Mesendoderm (in vitro differentiated cells): ENCODE measurements at places on chromosomes 12 and 14.

DNA sequence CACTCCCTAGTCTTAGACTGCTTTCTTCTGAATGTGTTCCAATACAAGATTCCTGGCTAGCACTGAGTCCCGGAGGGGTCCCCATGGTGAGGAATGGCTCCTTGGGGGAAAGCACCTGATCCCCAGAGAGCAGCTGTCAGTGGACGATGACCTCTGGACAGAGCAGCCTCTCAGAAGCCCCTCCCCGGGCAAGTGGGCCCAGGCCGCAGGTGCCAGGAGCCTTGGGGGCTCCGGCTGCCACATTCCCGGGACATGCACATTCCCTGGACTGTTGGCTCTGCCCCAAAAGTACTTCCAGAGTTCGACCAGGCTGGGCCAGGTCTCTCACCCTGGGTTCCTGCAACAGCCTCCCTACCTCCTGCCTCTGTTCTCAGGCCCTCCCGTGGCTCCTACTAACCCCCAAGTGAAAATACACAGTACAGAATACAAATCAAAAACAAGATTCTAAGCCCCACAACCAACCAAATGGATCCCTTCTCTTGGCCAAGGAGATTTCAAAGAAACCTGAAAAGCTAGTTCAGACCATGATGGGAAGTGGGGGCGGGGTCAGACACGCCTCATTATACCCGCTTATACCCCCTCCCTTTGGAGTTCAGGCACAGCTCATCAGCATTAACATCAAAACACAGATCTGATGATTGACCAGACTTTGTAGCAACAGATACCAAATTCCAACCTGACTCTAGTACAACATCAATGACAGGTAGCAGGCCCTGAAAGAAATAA lies 23.3 kb upstream of the BTBD6 start:
- H3K4me1 ChIP-seq = no peaks in the 10 kb centered on the region
- H3K4me3 ChIP-seq = no peak overlapping the region
- H3K27me3 ChIP-seq = no peaks in the 10 kb centered on the region
- DNase-seq = no peak
- H3K27ac ChIP-seq = no peak overlapping the region
- H3K36me3 ChIP-seq = peaks cover 1% of the 10 kb centered on the region

DNA sequence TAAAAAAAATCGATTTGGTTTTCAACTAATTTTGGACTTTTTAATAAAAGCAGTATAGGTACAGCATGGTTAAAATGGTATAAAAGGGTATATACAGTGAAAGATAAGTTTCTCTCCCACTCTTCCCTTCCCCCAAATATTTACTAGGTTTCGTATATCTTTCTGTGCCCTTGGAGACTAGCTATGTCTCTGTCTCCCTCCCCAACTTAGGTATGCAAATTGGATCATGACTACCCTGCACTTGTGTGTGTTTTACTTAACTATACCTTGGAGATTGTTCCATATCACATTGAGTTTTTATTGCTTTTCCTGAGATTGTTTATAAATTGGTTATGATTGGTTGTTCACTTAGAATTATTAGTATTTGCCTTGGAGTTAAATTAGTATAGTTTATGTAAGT lies 19.4 kb downstream of the AEBP2 start:
- H3K27me3 ChIP-seq = no peaks in the 10 kb centered on the region
- peaks cover 1% of the 10 kb centered on the region for H3K4me1 ChIP-seq
- no peaks in the 10 kb centered on the region for H3K36me3 ChIP-seq
- H3K27ac ChIP-seq = no peak overlapping the region
- no peak overlapping the region for H3K4me3 ChIP-seq

DNA sequence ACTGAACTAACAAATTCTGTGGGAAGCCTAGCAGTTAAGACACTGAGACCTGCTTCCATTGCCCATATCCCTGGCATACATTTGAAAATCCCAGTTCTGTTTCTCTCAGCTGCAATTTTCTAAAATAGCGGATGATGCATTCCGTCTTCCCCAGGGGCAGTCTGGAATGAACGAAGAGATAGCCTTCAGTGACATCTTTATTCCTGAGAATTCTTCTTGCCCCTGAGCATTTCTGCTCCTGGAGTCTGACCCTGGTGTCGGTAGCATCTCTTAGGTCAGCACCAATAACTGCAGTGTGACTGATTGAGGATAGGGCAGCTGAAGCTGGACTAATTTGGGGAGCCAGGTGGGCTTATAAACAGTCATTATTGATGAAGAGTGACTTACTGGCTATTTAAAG lies 552.5 kb downstream of the DIO2 start:
- no peak overlapping the region for H3K27ac ChIP-seq
- no peaks in the 10 kb centered on the region for H3K4me1 ChIP-seq
- no peaks in the 10 kb centered on the region for H3K27me3 ChIP-seq
- H3K4me3 ChIP-seq = no peak overlapping the region

- no peak overlapping the region for H3K27ac ChIP-seq
- no peak overlapping the region for H3K4me3 ChIP-seq
- peaks cover 9% of the 10 kb centered on the region for H3K4me1 ChIP-seq
- H3K36me3 ChIP-seq = no peaks in the 10 kb centered on the region
- no peaks in the 10 kb centered on the region for H3K27me3 ChIP-seq
Observed at GRCh38 chr14:100391724-100392123, 68.6 kb downstream of the SLC25A47 start.

DNA sequence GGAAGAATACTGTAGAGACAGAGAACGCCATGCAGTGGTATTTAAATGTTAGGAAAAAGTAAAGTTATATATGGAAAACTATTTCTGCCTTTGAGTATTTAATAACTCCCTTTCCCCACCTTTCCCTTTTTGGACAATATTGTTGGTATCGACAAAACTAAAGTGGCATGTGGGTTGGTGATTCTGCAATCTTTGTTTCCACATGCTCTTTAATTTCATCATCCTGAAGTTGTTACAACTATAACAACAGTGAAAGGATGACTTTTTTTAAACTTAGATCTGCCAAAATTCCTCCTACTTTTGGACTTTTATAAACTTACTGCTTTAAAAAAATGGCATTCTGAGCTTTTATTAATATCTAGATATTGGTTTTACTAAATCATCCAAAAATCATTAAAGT lies 25.3 kb downstream of the TTC8 start:
- no peaks in the 10 kb centered on the region for H3K27me3 ChIP-seq
- H3K4me1 ChIP-seq = no peaks in the 10 kb centered on the region

GRCh38 chr12:83665634-83666218 lies 979.0 kb downstream of the TMTC2 start:
- no peaks in the 10 kb centered on the region for H3K36me3 ChIP-seq
- no peak for DNase-seq
- H3K4me3 ChIP-seq = no peak overlapping the region
- no peaks in the 10 kb centered on the region for H3K4me1 ChIP-seq
- H3K27ac ChIP-seq = no peak overlapping the region
- no peaks in the 10 kb centered on the region for H3K27me3 ChIP-seq

DNA sequence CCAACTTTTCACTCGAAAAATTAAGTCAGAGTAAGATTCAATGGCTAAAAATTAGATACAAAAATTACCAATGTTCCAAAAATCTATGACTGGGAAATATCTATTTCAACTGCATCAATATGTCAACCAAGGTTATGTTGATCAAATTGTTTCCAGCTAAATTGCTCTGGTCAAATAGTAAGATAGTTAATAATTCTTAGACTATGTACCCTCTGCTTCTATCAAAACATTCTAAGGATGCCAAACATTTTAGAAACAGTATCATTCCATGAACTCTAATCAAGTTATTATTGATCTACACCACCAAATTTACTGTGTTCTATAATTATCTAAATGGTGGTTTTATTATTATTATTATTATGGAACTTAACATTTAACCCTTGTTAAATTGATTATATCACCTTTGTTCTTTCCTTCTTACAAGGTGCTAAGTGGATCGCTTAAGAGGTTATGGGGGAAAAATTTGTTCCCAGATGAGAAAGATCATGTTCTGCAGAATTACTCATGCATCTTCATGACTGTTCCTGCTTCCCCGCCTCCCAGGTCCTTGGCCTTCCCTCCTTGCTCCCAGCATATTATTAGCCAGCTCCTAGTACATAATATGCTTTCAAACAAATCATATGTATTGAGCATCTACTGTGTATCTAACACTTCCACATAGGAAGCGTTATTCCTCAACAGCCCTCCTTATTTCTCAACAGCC lies 240.5 kb upstream of the KRR1 start:
- H3K4me1 ChIP-seq = no peaks in the 10 kb centered on the region
- no peak overlapping the region for H3K27ac ChIP-seq
- H3K36me3 ChIP-seq = no peaks in the 10 kb centered on the region
- H3K27me3 ChIP-seq = no peaks in the 10 kb centered on the region

- H3K4me3 ChIP-seq = no peak overlapping the region
- H3K27ac ChIP-seq = no peak overlapping the region
- H3K4me1 ChIP-seq = no peaks in the 10 kb centered on the region
- H3K36me3 ChIP-seq = no peaks in the 10 kb centered on the region
- DNase-seq = no peak
Observed at GRCh38 chr12:59396519-59396918, 199.3 kb upstream of the SLC16A7 start.

DNA sequence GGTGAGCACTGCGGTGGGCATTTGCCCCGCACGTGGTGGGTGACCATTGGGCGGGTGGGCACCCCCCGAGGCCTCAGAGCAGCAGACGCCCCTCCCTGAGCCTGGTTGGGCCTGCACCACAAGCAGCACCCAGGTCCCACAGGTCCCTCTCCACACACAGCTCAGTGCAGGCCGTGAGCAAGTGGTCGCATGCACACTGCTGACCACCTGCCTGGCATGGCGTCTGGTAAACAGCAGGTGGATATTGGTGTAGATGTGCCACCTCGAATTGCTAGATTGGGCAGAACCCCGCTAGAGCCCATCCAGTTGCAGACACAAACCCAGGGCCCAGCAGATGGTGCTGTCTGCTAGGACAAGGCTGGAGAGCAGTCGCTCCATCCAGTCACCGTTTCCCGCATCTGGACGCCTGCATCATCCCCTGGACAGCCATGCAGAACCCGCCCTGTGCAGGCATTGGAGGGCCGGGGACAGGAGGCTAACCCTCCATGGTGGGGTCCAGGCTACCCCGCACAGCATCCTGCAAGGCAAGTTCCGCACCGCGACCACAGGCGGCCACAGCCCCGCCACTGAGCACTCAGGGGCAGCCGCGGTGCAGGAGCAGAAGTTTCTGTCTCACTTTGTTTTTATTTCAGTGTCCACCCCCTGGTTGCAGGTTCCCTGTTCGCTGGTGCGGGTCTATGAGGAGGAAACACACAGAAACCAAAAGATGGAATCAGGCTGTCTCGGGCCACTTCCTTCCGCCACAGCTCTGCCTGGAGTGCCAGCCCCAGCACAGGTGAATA lies 45.6 kb upstream of the RIMBP2 start:
- no peaks in the 10 kb centered on the region for H3K4me1 ChIP-seq
- DNase-seq = peak; percentile 61
- H3K4me3 ChIP-seq = no peak overlapping the region

DNA sequence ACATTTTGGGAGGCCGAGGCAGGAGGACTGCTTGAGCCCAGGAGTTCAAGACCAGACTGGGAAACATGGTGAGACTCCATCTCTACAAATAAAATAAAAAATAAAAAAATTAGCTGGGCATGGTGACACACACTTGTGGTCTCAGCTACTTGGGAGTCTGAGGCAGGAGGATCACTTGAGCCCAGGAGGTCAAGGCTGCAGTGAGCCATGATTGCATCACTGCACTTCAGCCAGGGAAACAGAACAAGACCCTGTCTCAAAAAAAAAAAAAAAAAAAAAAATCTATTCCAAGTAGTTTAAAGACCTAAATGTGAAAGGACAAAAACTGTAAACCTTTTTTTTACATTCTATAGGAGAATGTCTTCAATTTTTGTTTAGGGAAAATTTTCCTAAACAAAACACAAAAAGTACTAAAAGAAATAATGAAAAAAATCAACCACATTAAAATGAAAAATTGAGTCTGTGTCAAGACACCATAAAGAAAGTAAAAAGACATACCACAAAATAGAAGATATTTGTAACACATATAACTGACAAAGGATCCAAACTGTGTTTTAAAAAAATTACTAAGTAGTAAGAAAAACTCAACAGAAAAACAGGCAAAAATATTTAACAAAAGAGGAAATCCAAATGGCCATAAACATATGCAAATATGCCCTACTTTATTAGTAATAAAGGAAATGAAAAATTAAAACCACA lies 17.0 kb downstream of the TMEM116 start:
- H3K27ac ChIP-seq = no peak overlapping the region
- no peaks in the 10 kb centered on the region for H3K36me3 ChIP-seq
- DNase-seq = no peak
- no peak overlapping the region for H3K4me3 ChIP-seq

GRCh38 chr12:50505675-50506530 lies 1.1 kb downstream of the DIP2B start:
- H3K4me3 ChIP-seq = peak overlapping the region; percentile 91
- DNase-seq = peak; percentile 57
- H3K27me3 ChIP-seq = no peaks in the 10 kb centered on the region
- no peaks in the 10 kb centered on the region for H3K36me3 ChIP-seq
- no peak overlapping the region for H3K27ac ChIP-seq

DNA sequence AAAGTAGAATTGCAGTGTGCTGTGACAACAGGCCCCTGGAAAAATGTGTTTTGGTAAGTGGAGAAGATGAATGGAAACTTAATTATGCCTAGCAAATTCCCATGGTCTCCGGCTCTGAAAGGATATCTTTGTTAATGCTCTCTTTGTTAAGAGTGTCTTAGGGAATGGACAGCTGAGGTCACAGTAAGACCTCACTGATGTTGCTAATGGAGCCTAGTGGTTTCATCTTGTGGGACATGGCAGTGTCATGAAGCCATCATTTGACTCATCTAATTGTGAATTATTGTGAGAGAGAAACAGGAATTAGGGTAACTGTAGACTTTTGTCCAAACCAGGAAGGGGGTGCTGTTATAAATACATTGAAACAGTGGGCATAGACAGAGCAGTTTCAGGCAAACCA lies 330.3 kb downstream of the TMTC2 start:
- H3K4me3 ChIP-seq = no peak overlapping the region
- peaks cover 2% of the 10 kb centered on the region for H3K4me1 ChIP-seq
- no peak overlapping the region for H3K27ac ChIP-seq
- DNase-seq = no peak

GRCh38 chr12:91074154-91074709 lies 16.4 kb upstream of the KERA start:
- H3K4me1 ChIP-seq = peaks cover 5% of the 10 kb centered on the region
- no peak for DNase-seq
- H3K36me3 ChIP-seq = no peaks in the 10 kb centered on the region
- H3K27ac ChIP-seq = no peak overlapping the region

GRCh38 chr14:23558346-23559009 lies 2.4 kb downstream of the THTPA start:
- no peak overlapping the region for H3K27ac ChIP-seq
- no peaks in the 10 kb centered on the region for H3K4me1 ChIP-seq
- no peaks in the 10 kb centered on the region for H3K27me3 ChIP-seq
- H3K36me3 ChIP-seq = peaks cover 10% of the 10 kb centered on the region
- no peak overlapping the region for H3K4me3 ChIP-seq

GRCh38 chr12:88144037-88144436 lies 1.9 kb downstream of the TMTC3 start:
- H3K36me3 ChIP-seq = no peaks in the 10 kb centered on the region
- H3K27ac ChIP-seq = no peak overlapping the region
- no peak overlapping the region for H3K4me3 ChIP-seq
- peak; percentile 75 for DNase-seq

GRCh38 chr14:45610318-45610717 lies 357.3 kb upstream of the MIS18BP1 start:
- H3K27me3 ChIP-seq = no peaks in the 10 kb centered on the region
- no peaks in the 10 kb centered on the region for H3K36me3 ChIP-seq
- no peaks in the 10 kb centered on the region for H3K4me1 ChIP-seq
